ENCODE measurements at places on chromosomes 6 and 20.

GRCh38 chr6:106727480-106728149, 98.2 kb downstream of the QRSL1 start:
- no peak for DNase-seq

DNA sequence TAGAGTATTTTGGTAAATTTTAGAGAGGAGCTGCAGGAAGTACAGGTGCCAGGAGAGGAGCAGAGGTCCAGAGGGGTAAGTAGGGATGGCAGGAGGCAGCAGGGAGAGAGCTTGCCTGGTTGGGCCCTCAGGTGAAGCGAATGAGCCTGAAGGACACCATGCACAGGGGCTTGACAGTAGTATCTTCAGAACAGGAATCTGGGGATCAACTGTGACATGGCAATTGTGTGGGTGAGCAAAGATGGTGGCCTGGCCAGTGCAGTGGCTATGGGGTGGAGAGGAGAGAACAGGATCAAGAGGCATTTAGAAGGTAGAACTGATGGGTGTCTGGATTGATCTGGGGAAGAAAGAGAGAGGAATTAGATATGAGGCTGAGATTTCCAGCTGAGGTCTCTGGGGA, 68.7 kb upstream of the RNF24 start:
- DNase-seq: no peak

- no peak for DNase-seq
Measured at GRCh38 chr20:61940976-61941720, 124.5 kb downstream of the TAF4 start.

- DNase-seq: no peak
Measured at GRCh38 chr20:3876676-3877075, 12.5 kb upstream of the PANK2 start.

GRCh38 chr6:39910164-39910563, 24.1 kb downstream of the MOCS1 start:
- DNase-seq: no peak

Measured in activated T-cell treated with anti-CD3 and anti-CD28 coated beads for 4 hours (primary cell).